Renal cortex interstitium (tissue), 15 donors: ENCODE measurements at places on chromosomes 13 and 19. TPM values are rescaled to one million over a fixed set of nuclear protein-coding genes. Genes with fewer than 3 reads are reported as not detected.

DNA sequence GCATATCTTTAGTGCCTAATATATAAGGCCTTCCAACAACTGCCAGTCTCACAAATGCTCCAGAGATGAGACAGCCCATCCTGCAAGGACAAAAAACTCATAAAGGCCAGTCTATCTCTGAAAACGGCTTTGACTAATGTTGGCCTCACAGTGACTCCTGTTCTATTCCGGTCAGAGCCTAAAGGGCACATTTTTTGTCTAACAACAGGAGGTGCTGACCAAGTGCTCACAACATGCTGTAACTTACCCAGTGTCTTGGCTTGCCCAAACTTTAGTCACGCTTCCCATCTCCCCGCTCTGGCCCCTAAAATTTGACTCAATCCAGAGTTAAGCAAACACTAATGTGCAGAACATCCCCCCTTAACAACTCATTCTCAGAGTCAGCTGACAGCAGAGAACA lies 1411.2 kb upstream of the MIR17HG start:
- no peak for DNase-seq

DNA sequence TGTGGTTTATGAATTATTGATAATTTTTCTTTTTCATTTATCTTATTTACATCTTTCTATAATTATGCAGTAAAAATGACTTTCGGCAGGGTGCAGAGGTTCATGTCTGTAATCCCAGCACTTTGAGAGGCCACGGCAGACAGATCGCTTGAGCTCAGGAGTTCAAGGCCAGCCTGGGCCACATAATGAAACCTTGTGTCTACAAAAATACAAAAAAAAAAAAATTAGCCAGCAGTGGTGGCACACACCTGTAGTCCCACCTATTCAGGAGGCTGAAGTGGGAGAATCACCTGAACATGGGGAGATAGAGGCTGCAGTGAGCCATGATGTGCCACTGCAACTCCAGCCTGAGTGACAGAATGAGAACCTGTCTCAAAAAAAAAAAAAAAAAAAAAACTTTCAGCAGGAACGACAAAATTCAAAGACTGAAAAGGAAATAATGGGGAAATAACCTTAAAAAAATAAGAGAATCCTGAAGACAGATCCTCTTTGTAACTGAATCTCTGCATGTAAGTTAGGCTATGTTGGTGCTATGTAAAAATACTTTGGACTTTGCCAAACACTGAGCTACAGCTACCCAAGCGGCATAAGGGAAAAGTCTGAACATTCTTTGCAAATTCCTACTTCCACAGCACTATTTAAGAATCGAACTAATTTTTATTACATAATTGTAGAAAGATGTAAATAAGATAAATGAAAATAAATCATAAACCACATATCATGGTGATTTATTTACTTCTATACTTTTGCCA lies 36.7 kb upstream of the WDFY2 start:
- DNase-seq = no peak

- DNase-seq = no peak
Observed at GRCh38 chr13:94050039-94050438, 429.4 kb downstream of the DCT start.

GRCh38 chr19:42067315-42067888 lies 2.6 kb downstream of the GRIK5 start:
- DNase-seq = no peak

DNA sequence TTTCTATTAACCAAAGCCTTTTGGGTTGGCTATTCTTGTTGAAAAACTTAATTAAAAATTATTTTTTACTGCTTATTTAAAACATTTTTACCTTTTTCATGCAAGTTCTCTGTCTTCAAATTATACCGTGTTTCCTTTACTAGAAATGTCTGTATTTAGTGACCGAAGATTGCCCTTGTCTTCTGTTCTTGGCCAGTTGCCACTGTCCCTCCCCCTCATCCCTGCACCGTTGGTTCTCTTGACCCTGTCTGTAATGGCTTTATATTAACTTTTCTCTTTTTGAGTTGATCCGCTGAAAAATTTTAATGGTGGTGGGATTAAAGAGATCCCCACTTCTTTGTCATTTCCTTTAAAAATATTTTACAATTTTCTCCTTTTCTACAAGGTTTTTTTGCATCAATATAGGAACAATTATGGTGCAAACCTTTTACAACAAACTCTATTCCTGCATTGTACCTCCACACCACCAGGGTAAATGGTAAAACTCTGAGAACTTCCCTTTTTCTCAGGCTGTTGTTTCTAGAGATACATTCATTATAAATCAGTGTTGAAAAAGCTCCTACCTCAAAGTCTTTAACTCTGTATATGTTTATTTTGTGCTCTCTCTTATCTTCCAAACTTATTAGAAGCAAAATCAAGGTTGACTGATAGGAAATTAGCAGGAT lies 12.9 kb upstream of the RNF113B start:
- no peak for DNase-seq

Gene LILRA1
- polyA plus RNA-seq = 0.42 TPM

Gene CALR3
- polyA plus RNA-seq = not detected

Gene CD79A
- 1.7 TPM for polyA plus RNA-seq
